SHP77 (cell line): ENCODE measurements at places on chromosomes 4 and X.

DNA sequence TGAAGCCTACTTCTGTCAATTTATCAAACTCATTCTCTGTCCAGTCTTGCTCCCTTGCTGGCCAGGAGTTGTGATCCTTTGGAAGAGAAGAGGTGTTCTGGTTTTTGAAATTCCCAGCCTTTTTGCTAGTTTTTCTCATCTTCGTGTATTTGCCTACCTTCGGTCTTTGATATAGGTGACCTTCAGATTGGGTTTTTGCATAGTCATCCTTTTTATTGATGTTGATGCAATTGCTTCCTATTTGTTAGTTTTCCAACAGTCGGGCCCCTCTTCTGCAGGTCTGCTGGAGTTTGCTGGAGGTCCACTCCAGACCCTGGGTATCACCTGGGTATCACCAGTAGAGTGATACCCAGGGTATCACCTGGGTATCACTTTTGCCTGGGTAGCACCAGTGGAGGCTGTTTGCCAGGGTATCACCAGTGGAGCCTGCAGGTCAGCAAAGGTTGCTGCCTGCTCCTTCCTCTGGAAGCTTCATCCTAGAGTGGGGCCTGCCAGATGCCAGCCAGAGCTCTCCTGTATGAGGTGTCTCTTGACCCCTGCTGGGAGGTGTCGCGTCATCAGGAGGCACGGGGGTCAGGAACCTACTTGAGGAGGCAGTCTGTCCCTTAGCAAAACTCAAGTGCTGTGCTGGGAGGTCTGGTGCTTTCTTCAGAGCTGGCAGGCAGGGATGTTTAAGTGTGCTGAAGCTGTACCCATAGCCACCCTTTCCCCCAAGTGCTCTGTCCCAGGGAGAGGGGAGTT, 684.2 kb downstream of the PCDH18 start:
- no peak for DNase-seq

- DNase-seq: no peak
Measured at GRCh38 chr4:177251237-177251636, 58.4 kb upstream of the NEIL3 start.

DNA sequence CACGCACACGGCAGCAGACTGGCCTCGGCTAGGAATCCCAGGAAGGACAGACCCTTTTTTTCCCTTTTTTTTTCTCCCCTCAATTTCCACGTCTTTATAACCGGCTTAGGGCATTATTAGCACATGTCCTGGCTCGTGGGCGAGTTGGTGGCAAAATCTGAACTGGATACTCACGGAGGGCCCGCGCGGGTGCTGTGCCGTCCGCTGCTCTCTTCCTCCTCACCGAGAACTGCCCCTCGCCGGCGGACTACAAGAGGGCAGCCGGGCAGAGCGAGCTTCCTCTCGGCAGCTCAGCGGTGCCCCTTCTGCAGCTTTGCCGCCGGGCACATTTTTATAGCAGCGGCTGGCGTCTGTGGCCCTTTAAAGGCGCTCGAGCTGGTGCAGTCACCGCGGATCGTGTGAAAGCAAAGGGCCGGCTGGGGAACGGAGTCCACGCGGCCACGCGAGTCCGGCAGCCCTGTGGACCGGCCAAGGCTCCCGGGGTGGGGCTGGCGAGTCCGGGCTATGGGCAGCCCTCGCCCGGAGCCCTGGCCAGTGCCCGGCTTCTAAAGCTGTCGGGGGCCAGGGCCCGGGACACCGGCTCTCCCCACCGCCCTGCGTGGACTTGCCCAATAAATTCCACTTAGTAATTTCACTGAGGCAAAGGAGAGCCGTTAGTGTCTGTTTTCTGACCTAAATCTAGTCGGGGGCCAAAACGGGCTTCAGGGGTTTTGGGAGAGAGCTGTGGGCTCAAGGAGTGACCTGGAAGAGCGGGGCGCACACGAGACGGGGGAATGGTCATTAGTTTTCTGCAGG, 1.3 kb upstream of the CITED1 start:
- DNase-seq: peak; percentile 45

DNA sequence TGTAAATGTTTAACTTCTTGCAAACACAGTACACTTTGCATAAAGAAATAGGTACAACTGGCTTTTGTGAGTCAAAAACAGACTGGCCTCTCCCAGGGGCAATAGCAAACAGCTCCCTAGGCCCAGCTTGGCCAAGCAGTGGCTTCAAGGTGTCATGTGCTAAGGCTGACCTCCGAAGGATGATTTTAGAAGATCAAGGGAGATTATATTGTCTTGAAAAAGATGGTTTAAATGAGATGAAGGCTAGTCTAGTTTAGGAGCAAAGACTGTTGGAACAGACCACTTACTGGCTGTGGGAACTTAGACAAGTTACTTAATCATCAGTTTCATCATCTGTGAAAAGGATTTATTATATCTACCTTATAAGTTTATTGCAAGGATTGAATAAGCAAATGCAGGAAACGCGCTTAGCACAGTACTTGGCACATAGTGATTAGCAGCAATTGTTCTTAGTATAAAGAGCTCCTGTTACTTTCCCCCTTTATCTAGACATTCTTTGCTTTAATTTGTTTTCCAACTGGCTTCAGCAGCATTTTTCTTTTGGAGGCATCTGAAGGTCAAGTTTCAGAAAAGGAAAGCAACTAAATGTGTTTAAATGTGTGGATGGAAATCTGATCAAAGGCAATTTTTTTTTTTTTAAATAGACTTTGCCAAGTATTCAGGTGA, 17.2 kb downstream of the ANXA3 start:
- DNase-seq: no peak

DNA sequence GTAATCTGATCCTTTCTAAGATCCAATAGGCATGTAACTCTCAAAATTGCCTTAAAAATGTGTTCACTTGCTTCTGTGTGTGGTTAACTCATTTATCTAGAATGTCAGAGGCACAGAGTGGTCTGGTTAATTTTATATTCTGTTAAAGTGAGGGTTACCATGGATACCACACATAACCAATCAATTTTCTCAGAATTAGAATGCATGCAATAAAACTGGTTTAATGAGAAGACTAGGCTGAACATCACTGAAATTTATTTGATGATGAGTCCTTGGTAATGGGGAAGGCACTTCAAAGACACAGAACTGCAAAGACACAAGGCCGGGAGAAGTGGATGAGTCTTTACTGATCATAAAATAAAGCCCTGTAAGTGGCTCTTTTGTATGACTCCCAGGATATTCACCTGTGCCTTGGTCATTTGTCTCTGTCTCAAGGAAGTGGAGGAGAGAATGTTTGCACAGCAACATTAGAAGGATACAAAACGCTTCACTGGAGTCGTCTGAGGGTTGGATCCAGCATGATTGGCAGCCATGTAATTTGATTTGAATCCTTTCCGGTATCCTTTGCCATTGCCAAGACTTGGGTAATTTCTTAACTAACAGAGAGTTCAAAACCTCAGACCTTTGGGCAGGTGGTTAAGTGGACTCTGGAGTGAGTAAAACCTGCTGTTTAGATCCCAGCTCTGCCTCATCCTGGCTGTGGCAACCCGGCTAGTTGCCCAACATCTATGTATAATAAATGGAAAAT, 94.0 kb upstream of the RBPJ start:
- no peak for DNase-seq

DNA sequence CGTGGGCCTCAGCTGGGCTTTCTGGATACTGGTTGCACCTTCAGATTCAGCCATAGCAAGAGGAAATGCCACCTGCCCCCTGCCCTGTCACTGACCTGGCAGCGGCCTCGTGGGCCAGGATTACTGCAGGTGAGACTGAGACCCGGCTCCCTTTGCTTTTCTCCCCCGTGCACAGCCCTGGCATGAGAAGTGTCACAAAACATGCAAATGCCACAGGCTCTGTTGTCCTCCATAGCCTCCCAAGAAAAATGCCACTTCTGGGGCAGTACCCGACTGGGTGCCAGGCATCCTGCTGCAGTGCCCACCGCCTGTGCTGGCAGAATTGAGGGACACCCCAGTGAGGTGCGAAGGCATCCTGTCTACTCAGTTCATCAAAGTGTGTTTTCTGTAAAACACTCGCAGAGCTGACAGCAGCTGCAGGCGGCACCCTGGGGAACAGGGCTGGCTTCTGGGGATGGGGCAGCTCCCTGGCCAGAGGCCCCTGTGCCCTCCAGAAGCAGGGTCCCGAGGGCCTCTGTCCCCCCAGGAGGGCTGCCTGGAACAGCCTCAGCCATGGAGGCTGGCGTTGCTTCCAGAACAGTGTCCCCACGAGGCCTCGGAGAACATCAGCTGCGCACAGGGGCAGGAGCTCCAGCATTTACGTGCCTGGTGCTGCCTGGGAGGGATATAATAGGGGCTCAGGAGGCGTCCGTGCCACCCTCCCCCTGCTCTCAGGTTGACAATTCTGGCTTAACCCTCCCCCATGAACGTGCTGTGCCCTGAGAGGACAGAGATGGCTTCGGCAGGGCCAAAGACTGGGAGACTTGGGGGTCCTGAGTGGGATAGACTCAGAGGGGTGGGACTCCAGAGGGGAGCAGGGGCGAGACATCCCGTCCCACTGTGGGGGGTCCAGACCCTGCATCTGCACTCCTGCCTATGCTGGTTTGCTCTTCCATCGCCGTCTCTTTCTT, 99.5 kb upstream of the NKX1-1 start:
- no peak for DNase-seq

DNA sequence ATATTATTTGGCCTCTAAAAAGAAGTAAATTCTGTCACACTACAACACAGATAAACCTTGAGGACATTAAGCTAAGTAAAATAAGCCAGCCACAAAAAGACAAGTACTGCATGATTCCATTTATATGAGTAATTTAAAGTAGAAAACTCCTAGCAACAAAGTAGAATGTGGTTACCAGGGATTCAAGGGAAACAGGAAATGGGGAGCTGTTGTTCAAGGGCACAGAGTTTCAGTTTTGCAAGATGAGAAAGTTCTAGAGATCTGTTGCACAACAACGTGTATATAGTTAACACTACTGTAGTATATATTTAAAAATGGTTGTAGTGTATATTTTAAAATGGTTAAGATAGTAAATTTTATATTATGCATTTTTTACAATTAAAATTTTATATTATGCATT, 25.4 kb downstream of the SEC31A start:
- DNase-seq: no peak

DNA sequence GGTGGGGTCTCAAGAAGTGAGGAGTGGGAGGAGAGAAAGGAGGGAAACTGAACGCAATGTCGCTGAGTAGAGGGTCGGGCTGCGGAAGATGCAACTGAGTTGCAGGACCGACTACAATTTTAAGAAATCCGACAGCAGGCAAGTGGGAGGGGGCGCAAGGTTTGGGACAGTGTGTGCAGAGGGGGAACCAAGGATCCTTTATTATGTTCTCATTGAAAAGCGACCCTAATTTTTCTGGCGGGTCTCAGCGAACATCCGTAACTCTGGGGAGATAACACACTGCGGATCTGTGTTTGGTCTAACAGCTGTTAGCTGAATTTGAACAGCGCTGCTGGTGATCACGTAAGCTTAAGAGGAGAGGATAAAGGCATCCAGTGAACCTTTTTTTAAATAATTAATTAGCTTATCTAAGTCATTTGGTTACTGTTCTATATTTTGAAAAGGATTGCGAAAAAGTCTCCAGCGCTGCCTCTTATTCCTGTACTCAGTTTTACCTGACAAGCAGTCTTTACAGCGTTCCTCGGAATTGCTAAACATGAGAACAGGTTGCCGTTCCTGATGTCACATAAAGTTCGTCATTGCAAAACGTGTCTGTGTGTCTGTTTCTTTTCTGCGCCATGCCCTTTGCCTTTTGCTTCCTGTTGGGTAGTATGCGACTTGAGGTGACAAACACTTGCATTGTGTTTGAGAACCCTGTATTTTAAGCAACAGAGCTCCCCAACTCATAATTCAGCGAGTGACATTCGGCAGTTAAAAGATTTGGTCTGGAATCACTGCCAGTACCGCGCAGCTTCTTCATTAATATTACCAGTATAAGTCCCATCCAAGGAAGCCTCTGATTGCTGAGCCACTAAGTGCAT, 1.3 kb downstream of the HTR2C start:
- no peak for DNase-seq

GRCh38 chr4:86926435-86927086, 8.2 kb upstream of the AFF1 start:
- DNase-seq: no peak

DNA sequence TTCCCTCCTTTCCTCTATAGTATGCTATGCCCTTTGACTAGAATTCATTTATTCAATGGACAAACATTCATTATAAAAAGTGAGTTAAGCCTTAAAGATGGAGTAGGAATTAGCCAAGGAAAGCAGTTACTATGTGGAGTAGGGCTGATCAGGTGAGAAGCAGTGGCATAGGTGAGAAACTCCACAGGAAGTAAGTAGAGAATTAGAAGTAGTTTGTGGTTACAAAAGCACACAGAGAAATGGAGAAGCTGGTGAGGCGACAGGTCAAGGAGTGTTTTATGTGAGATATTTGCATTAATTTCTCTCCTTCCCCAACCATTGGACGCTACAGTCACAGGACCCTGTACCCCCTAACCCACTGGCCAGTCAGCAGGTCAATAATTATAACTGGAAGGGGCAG, 30.6 kb downstream of the SETD7 start:
- DNase-seq: no peak

- DNase-seq: no peak
Measured at GRCh38 chrX:110992611-110993010, 103.4 kb upstream of the PAK3 start.

GRCh38 chrX:110944311-110944750, 148.7 kb upstream of the CHRDL1 start:
- DNase-seq: no peak
